ENCODE measurements at places on chromosomes 16 and 17.

GRCh38 chr16:74249254-74249653 is 47.4 kb upstream of the PSMD7 start:
- no peak for DNase-seq

DNA sequence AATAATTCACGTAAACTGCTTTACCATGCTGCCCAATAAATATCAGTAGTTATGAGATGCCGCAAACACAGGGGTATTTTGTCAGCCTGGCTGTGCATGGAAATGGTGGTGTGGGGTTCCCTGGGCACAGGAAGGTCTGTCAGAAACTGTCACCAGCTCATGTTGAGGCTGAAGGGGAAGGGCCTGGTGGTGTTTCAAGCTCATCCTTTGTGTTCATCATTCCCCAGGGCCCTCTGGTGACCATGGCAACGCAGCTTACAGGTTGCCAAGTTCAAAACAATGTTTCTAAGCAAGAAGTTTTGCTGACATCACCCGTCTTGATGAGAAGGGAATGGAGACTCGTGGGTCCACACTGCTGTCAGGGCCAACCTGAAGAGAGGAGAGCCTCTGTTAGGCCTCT is 348.9 kb upstream of the C16orf82 start:
- DNase-seq: no peak

- DNase-seq: no peak
Observed at GRCh38 chr17:3834811-3835210, 11.2 kb downstream of the NCBP3 start.

- no peak for DNase-seq
Observed at GRCh38 chr16:680967-681745, 946 bp downstream of the STUB1 start.

Measured in naive B cell (primary cell).